Hepatocyte (in vitro differentiated cells): ENCODE measurements at places on chromosomes 13 and 19. TPM values are rescaled to one million over a fixed set of nuclear protein-coding genes. Genes with fewer than 3 reads are reported as not detected.

The ZNF737 gene
- 9.1 and 9.9 TPM in 2 replicates for polyA plus RNA-seq

The C13orf42 gene
- not detected in 2 replicates for polyA plus RNA-seq

The FGF22 gene
- 0.18 and 0.70 TPM in 2 replicates for polyA plus RNA-seq

The PINLYP gene
- 4.5 and 4.6 TPM in 2 replicates for polyA plus RNA-seq

The TUBB4A gene
- 7.3 and 7.9 TPM in 2 replicates for polyA plus RNA-seq

The CERS1 gene
- polyA plus RNA-seq = 4.9 and 5.7 TPM in 2 replicates

The ZNF208 gene
- polyA plus RNA-seq = not detected in 2 replicates

The IRGC gene
- polyA plus RNA-seq = not detected in 2 replicates

The ZNF528 gene
- 12.4 and 17.0 TPM in 2 replicates for polyA plus RNA-seq

The S1PR5 gene
- 0.38 and 0.75 TPM in 2 replicates for polyA plus RNA-seq

DNA sequence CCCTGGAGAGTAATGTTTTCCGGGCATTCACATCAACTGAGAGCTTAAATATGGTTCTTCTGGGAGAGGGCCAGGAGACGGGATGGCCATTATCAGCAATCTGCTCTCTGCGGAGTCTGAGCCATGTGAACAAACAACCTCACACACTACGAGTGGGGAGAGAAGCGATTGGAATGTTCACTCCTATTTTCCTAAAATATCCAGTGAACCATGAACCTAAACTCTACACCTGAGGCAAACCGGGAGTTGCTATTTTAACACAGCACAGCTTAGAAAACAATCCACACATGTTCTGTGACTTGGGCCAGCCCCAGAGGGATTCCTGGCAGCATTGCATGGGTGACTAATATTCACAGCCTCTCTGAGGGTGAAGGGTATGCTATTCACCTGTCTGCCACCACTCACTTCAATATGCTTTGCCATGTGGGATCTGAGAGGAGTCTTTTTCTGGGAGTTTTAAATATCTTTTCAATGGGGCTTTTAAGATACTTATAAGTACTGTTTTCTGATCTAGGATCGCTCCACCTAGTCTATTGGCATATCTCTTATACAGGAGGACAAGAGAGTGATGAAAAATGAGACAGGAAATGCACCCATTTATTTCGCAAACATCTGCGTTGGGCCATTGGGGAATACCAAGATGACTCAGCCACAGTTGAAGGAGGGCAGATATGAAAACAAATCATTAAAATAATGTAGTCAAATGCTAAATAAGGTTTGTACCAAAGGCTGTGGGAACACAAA, 72.6 kb upstream of the SERP2 start:
- DNase-seq = no peak

DNA sequence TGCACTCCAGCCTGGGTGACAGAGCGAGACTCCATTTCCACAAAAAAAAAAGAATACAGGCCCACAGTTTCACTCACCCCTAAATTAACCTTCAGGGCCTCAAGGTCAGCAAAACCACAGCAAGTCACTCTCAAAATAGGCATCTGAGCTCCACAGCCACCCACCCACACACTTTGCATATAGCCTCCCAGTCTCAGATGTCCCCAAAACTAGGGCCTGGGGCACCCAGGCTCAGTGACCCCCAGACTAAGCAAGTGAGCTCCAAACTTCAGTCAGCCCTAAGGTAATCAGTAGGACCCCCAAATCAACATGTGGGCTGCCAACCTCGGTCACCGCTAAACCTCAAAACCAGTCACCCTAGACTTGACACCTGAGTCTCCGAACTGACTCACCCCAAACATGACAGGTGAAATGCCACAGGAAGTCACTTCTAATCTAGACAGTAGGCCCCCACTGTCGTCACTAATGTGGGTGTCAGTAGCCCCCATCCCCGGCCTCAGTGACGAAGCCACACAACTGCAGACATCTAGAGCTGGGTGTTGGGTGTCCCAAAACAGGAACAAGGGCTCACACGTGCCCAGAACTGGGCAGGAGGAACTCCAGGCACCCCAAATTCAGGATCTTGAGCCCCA, 13.9 kb downstream of the RABAC1 start:
- no peak for DNase-seq

GRCh38 chr13:50464349-50465251, 378.9 kb downstream of the DLEU7 start:
- no peak for DNase-seq

GRCh38 chr13:80074143-80074752, 266.7 kb downstream of the SPRY2 start:
- no peak for DNase-seq

- DNase-seq = no peak
Measured at GRCh38 chr19:16161840-16162239, 11.5 kb downstream of the CIB3 start.

DNA sequence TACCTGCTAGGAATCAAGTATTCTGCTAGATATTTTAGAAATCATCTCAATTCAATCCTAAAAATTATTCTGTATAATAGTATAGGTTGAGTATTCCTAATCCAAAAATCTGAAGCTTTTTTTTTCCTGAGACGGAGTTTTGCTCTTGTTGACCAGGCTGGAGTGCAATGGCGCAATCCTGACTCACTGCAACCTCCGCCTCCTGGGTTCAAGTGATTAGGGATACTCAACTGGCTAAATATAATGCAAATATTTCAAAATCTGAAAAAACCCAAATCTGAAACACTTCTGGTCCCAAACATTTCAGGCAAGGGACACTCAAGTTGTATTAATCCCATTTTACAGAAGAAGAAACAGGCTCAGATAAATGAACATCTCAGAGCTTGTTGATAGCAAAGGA, 17.2 kb upstream of the USPL1 start:
- DNase-seq = no peak

- no peak for DNase-seq
Measured at GRCh38 chr13:21389124-21389523, 70.0 kb downstream of the ZDHHC20 start.

DNA sequence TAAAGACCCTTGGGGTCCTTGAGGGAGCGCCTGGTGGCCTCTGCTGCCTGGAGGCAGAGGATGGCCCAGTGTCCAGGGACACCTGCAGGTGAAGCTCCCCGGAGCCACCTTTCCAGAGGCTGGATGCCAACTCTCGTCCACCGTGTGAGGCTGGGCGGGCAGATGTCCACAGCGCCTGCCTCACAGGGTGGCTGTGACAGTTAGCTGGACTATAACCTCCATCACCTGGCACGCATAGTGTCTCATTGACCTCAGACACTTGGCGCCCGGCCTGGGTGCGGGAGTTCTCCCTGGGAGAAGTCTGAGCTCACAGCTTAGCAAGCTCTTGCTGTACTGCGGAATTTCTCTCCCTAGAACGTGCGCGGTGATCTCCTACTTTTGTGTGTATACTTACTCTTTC, 9.8 kb downstream of the BICRA start:
- no peak for DNase-seq

GRCh38 chr13:105428811-105429210, 1106.7 kb downstream of the EFNB2 start:
- DNase-seq = no peak

- no peak for DNase-seq
Measured at GRCh38 chr13:36513266-36513665, 81.0 kb downstream of the CCNA1 start.
